ENCODE measurements at places on chromosomes 12 and 14. TPM values are rescaled to one million over a fixed set of nuclear protein-coding genes. Genes with fewer than 3 reads are reported as not detected.

DNA sequence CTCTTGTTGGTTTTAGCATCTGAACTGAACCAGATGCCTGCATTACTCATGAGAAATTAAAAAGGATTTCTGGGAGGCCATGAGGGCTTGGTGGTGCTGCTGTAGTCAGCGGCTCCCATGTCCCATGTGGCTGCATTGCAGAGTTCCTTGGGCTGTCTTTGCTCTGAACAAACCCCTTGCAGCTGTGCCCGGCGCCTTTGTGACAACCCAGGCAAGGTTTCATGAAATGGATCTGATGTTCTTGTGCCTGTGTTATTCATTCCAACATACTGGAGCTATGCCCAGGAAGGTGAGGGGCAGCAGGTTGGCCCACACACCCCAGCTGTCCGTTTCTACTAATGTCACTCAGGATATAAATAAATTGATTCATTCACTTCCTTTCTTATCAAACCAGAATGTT lies 40.8 kb downstream of the TGFB3 start:
- DNase-seq, result no peak

Gene TSHR
- 0.20 TPM for total RNA-seq

- no peak for DNase-seq
Measured at GRCh38 chr14:89626233-89626806, 209.3 kb upstream of the FOXN3 start.

- no peak for DNase-seq
Measured at GRCh38 chr12:76264611-76265012, 83.6 kb downstream of the BBS10 start.

DNA sequence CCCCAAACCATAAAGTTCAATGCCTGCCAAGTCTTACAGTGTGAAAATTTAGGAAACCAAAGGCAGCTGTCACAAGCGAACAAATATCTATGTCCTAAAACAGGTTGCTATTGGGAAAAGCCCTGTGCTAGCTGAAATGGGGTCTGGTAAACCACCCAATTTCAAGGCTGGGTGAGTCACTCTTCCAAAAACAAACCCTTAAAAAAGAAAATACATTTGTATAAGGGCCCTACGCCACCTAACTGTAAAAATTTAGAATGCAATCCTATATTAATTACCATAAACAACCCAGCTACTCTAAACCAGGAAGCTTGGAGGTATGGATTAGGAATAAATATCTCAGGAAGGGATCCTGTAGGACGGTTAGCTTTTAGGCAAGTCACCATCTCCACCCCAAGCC lies 32.1 kb downstream of the PRMT8 start:
- no peak for DNase-seq
